ENCODE measurements at places on chromosomes 3 and 15.

DNA sequence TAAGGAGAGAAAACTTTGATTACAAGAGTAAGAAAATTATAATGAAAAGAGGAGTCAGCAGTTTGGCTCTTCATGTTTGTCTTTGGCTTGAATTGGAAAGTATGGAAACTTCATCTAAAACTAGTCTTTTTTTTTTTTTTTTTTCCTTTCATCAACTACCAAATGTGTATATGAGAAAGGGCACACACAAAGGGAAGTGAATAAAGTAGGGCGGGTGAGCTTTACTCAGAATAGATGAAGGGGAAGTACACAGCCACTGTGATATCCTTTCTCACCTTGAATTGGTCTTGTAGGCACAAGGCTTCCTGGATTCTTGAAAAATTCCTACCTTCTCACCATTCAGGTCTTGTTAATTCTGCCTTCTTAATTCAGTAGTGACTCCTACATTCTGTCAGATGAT, 652.3 kb upstream of the KCNMB2 start:
- DNase-seq = no peak

GRCh38 chr15:44735482-44736180, 697 bp upstream of the TRIM69 start:
- no peak for DNase-seq

DNA sequence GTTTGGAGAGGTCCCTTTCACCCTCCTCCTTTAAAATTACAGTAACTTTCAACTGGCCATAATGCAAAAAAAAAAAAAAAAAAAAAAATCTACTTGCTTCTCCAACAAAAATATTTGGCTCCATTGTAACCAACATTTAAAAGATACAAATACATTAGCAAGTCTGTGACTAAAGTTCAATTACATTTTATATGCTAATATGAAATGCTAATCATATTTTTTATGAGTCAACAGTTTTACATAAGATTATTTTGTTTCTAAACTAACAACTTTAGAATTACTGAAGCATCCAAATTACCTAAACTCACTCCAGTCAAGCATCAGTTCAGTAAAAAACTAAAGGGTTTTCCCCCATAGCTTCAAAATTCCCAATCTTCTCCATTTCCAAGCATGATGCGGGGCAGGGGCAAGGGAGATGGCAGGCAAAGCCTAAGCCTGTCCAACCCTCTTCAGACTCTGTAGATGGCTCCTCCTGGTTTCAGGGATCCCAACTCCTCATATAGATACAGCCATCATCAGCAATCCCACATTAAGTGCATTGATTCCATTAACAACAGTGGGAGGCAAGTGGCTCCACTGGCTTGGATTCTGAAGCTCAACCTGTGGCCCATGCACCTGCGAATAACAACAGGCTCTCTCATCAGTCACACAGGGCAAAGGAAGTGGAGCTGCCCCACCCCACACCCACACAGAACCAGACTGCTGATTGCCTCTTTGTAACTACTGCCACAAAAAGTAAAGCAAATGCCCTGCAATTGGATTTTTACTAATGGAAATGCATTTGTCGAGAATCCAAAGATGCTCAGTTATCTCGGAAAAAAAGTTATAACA, 15.0 kb downstream of the SFMBT1 start:
- DNase-seq = no peak

DNA sequence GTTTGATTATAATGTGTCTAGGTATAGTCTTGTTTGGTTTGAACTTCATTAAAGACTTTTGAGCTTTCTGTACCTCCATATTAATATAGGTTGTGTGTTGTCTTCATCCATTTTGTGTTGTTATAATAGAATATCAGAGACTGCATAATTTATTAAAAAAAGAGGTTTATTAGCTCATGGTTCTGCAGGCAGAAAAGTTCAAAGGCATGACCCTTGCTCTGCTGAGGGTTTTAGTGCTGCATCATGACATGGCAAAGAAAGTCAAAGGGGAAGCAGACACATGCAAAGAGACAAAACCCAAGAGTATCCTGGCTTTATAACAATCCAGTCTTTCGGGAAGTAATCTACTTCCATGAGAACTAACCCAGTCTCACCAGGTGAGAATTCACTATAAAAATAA, 358.2 kb downstream of the EDEM1 start:
- DNase-seq = no peak

- DNase-seq = no peak
Measured at GRCh38 chr3:184601576-184602371, 40.2 kb downstream of the EPHB3 start.
